ENCODE measurements at places on chromosomes 3 and 15.
A peak's percentile ranks its signal among the peaks of the same experiment; 100 is the strongest.

GRCh38 chr3:143236226-143236964, 116.8 kb downstream of the CHST2 start:
- DNase-seq: no peak

DNA sequence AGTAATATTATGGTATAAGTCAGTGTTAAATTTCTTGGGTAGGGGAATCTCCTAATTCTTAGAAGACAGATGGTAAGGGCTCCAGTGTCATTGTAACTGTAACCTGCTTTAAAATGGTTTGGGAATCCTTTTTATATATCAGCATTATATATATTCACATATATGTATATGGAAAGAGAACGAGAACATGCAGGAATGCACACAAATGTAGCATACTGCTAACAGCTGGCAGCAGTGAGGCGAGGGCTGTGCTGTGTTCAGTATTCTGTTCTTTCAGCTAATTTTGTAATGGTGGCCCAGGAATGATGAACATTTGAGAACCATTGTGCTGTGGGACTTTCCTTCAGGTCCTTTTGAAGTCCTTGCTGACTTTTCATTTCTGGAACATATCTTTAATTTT, 60.8 kb downstream of the EEFSEC start:
- no peak for DNase-seq

- no peak for DNase-seq
These were observed 29.0 kb upstream of the TBC1D5 start for GRCh38 chr3:17771177-17772017.

GRCh38 chr3:129023909-129024308, 22.8 kb downstream of the EFCC1 start:
- DNase-seq: no peak

DNA sequence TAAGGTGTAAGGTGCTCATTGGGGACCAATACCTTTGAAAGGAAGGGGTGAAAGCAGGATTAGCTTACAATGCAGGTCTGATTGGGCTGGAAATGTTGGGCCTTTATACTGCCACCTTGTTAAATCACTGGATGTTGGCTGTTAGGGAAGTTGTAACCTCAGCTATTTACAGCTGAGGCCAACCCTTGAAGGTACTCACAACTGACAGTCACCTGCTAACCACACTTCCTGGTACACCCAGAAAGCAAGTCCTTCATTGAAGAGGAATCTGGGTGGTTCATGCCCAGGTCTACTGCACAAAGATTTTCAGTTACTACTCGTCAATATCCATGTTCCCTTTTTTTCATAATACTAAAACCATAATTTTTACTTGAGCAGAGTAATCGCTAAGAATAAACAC, 65.4 kb upstream of the CLDN18 start:
- DNase-seq: no peak

- no peak for DNase-seq
These were observed 56.8 kb upstream of the SPATA12 start for GRCh38 chr3:57003676-57004075.

DNA sequence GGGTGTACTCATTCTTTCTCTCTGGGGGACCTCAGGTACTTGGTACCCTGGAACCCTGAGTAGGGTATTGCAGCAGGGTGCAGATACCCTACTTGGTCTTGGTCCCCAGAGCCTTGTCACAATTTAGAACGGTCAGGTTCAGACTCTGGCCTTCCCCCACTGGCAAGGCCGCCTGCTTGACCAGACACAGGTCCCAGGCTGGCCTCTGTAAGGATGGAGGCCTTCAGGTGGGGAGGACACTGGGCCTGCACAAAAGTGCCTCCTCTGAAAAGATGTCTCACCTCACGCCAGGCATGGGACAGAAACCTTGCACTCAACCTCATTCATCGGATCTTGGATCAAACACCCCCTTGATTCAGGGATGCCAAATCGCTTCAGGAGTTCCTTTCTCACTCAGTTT, 158.4 kb downstream of the KLF13 start:
- no peak for DNase-seq

- DNase-seq: no peak
These were observed 13.7 kb downstream of the CTDSPL2 start for GRCh38 chr15:44441095-44441501.

GRCh38 chr3:89440386-89440785, 333.0 kb downstream of the EPHA3 start:
- no peak for DNase-seq

- DNase-seq: no peak
These were observed 1.2 kb upstream of the CAPN3 start for GRCh38 chr15:42358141-42358540.

DNA sequence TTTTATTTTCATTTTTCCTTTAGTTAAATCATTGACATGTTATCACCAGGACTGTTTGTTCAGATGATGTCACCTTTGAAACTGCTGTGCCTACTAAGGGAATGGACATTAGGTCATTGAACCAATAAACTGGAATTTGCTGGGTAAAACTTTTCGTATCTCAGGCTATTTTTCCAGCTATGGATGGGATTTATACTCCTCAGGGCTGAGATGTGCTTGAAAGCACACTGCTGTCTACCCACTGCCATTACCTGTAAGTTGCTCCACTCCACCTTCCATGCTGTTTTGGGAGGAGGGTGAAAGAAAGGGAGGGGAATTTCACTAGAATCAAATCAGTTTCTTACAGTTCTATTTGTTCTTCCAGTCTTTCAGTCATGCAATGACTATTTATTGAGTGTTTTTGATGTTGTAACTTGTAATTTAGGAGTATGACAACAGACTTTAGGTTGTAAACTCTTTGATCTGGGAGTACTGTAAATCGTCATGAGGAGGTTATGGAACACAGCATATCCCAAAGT, 11.3 kb downstream of the EHD4 start:
- no peak for DNase-seq

DNA sequence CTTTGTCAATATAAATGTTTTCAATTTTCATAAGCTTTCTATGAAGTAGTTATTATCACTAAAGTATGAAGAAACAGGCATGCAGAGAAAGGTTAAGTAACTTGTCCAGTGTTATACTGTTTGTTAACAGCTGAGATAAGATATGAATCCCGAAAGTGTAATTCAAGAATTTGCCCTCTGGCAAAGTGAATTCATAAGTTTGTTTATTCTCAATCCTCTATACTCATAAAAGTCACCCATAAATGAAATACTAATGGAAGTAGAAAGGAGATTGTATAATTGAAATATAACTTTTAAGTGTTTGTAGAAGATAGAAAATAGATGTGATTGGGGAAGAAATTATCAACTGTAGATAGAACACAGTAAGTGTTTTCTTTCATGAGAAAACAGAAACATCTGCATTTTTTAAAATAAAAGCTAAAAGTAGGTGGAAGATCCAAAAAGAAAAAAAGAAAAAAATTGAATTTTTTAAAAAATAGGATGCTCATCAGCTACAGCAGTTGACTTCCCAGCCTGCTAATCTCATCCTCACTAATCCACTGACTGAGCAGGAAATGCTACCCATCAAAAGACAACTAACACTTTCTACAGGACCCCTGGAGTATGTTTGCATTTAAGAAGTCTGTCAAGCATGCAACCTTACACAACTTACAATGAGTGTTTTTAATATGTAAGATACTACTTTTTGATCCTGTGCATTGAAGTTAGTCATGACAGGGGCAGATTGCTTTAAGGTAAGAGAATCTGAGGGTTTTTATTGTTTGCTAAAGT, 878.1 kb downstream of the SI start:
- DNase-seq: no peak

GRCh38 chr15:83198476-83198875, 9.1 kb downstream of the HDGFL3 start:
- no peak for DNase-seq

DNA sequence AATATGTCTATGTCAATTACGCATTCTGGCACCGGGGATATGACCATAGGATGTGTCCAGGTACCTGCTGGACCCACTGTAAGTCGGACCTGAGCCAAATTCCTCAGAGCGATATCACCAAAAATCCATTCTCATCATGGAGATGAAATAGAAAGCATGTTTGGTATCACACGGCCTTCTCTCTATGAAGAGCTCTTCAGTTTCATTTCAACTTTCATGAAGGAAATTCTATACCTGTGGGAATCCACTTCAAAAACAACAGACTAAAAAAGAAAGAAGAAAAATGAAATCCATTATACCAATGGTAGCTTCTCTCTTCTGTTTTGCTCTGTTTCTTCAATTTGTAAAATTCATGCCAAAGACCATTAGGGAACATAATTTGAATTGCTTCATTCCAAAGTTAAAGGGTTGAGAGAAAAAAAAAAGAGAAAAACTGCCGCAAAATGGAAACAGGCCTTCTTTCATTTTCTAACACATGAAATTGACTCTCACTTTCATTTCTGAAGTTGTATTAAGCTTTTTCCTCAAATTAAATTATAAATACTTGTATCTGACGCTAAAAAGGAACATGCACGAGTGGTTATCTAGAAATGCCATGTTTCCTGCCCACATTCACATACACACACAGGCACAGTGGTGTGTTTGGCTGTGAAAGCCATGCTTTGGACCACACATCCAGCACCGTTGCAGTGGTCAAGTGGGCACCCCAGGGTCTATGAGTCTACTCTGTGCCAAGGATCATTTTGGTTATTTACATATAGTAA, 46.9 kb upstream of the DIPK2A start:
- no peak for DNase-seq

- DNase-seq: peak; percentile 50
These were observed 53.9 kb downstream of the RLBP1 start for GRCh38 chr15:89167267-89168176.

DNA sequence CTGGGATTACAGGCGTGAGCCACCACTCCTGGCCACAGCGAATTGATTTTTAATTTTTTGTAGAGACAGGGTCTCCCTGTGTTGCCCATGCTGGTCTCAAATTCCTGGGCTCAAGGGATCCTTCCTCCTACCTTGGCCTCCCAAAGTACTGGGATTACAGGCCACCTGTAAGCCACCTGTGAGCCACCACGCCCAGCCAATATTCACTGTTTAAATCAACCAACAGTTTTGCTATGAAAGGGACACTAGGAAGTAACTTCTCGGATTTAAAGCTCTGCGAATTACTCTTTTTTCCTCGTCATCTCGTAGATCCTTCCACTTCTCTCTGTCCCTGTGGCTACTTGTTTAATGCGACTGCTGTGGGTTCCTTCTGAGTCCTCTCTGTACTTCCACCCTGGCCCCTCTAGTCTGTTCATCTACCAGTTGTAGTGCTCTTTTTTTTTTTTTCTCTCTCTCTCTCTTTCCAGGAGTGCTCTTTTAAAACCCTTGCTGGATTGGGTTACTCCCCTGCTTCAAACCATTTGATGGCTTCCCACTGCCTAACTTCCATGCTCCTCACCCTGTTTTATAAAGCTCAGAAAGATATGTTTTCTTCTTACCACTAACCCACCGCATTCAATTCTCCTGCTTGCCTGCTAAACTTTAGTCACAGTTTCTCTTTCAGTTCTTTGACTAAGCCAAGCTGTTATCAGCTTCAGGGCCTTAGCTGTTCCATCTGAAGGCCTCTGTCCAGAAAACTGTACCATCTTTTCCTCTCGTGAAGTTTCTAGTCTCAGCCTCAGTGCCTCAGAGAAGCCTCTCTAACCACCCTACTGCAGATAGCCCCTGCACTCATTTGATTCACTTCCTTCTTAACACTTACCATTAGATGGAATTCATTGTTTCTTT, 12.4 kb downstream of the RTF1 start:
- peak; percentile 60 for DNase-seq

GRCh38 chr3:150114873-150115540, 144.3 kb upstream of the PFN2 start:
- peak; percentile 35 for DNase-seq

DNA sequence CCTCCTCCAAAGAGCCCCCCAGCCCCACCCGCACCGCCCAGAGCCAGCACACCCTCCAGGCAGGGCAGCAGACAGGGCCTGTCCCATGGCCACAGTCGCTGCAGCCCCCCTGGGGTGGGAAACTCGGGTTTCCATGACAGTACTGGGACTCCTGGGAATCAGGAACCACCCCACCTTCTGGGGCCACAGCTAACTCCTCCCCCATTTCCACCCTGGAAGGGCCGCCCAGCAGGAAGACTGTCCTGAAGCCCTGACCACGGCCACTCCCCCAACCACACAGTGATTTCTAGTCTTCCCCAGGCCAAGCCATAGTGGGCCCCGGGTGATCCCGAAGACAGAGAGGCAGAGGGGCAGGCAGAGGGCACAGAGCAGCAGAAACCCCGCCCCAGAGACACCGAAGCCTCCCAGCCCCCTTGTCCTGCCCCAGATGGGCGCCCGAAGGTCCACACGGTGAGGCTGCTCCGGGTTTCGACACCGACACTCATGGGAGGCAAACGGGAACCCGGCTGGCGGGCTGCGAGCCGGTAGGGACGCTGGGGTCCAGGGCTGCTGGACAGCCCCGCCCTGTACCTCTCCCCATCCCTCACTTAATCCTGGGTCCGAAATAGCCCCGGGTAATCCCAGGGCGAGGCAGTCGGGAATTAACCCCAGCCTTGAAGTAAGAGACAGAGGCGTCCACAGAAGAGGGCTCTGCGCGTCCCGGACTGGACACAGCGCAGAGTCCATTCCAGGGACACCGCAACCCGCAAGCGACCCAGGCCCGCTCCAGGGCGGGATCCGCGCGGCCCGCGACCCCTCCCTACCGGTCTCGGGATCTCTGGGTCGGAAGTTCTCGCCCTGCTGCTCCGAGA, 138.4 kb downstream of the NUP210 start:
- DNase-seq: no peak

DNA sequence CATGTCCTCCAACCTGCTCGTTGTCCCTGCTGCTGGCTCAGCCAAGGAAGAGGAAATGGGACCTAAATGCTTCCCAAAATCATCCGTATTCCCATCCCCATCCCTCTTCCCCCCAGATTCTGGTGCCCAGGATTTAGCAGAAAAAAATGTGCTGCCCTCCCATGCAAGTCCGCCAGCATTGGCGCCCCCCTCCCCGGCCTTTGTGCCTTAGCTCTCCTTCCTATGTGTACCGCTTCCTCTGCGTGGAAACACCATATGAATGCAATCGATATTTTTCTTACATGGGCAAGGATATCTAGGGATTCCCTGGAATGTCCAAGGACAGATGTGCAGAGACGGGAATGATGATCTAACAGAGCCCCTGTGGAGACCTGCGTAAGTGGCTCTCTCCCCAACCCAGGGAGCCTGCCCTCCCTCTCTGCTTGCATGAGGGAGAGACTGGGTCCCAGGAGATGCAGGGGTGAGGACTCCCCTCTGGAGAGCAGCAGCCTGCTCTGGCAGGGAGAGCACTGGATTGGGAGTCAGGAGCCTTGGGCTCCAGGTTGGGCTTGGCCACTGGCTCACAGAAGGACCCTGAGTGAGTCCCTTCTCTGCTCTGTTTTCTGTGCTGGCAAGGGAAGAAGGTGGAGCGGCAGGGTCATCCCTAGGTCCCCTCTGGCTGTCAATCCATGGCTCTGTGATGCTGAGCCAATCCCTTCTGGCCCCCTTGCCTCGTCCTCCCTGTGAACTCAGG, 227.2 kb downstream of the XXYLT1 start:
- DNase-seq: no peak

Measured in GM10248 (cell line).